ENCODE measurements at places on chromosomes 7 and 10.
A peak's percentile ranks its signal among the peaks of the same experiment; 100 is the strongest.

- no peak for DNase-seq
Observed at GRCh38 chr10:127578961-127579305, 29.8 kb downstream of the NPS start.

- no peak for DNase-seq
Observed at GRCh38 chr7:90433221-90433620, 30.0 kb downstream of the CLDN12 start.

- no peak for DNase-seq
Observed at GRCh38 chr10:3346851-3347250, 174.3 kb upstream of the PITRM1 start.

DNA sequence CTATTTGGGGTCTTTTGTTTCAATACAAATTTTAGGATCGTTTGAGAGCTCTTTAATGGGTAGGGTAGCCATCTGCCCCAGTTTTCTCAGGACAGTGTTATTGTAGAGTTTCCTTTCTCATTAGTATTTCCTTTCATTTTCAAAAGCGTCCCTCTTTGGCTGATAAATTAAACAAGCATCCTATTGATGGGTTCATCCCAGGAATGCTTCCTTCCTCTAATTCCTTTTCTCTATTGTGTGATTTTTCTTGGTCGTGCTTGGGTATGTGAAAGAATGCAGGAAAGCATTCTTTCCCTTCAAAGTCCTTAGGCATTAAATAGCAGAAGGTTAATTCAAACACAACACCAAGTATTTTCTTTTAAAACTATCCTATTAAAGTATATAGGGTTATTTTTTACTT, 14.0 kb downstream of the SLC13A1 start:
- no peak for DNase-seq

DNA sequence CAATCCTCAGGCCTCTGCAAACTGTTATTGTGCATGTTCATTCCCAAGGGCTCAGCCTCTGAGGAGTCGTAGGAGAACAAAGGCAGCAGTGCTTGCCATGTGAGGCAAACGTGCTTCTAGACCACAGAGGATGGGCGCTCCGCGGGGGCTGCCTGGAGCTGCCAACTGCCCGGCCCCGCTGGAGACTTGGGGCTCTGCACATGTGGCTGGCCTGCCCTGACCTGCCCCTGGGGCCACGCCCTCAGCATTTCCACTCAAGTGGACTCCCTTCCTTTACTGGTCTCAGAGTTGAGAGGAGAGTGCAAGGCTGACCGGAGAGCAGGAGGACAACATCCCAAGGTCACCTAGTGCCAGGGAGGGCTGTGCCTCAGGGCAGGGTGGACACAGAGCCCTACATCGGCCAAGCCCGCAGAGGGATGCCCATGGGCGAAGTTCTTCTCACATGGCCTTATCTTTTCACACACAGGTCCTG, 222.3 kb upstream of the ZNF32 start:
- DNase-seq = no peak

GRCh38 chr7:151131592-151132293, 35.8 kb downstream of the GBX1 start:
- no peak for DNase-seq

DNA sequence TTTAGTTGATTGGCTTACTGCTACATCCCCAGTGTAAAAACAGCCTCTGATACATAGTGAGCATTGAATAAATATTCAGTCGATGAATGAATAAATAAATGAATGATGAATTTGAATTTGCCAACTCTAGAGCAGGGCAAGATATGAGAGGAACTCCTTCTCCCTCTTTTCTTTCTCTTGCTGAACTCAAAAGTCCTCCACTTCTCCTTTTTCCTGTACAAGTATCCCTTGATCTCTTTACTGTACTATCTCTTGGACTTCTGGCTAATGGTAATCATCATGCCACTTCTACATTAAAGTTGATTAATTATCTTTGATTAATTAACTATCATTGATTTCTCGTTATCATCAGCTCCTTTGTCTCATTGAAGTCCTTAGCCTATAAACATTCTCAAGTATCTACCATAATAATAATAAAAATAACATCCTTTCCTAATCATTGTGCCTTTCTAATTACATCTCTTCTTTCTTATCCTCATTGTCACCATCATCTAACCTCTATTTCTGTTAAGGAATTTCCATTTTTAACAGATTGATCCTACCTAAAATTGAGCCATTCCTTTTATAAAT, 10.6 kb downstream of the CPED1 start:
- DNase-seq = no peak

GRCh38 chr10:16392531-16393069, 44.2 kb upstream of the PTER start:
- DNase-seq = no peak

DNA sequence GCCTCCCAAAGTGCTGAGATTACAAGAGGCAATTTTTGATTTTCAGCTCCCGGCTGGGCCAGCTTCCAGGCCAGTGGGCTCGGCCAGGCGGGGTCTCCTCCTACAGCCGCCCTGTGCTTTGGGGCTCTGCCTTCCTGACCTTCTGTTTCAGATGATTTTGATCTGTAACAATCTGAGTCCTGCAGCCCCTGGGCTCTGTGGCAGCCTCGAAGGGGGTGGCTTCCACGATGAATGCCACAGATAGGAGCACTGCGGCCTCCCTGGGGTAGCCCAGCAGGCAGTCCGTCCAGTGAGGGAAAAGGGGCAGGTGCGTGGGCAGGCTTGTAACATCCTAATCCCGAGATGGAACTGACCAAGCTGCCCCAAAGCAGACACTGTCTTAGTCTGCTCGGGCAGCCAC, 177.5 kb downstream of the DNAJB6 start:
- no peak for DNase-seq

- no peak for DNase-seq
Observed at GRCh38 chr7:50661345-50662040, 96.3 kb upstream of the DDC start.

GRCh38 chr7:55026867-55027490, 8.2 kb downstream of the EGFR start:
- no peak for DNase-seq

- no peak for DNase-seq
Observed at GRCh38 chr10:28892818-28893547, 215.7 kb downstream of the BAMBI start.

GRCh38 chr7:37545619-37546534, 97.2 kb upstream of the ELMO1 start:
- DNase-seq = no peak

- no peak for DNase-seq
Observed at GRCh38 chr7:129550693-129551360, 48.5 kb downstream of the SMKR1 start.

- no peak for DNase-seq
Observed at GRCh38 chr7:39811161-39811614, 138.9 kb upstream of the CDK13 start.

DNA sequence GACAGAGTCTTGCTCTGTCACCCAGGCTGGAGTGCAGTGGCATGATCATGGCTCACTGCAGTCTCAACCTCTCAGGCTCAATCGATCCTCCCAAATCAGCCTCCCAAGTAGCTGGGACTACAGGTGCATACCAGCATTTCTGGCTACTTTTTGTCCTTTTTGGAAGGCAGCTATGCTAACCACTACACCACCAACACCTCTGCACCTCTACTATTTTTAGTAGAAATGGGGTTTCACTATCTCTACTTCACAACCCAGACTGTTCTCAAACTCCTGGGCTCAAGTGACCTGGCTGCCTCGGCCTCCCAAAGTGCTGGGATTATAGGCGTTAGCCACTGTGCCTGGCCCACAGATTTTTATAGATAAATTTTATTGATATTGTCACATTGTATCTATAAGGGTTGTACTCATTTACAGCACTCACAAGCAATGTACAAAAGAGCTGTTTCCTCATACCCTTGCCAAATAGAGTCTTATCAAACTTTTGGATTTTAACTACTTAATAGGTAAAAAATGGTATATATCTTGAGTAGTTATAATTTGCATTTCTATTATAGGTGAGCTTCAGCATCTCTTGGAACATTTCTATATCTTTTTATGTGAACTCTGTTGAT, 23.7 kb downstream of the PRR15 start:
- no peak for DNase-seq

DNA sequence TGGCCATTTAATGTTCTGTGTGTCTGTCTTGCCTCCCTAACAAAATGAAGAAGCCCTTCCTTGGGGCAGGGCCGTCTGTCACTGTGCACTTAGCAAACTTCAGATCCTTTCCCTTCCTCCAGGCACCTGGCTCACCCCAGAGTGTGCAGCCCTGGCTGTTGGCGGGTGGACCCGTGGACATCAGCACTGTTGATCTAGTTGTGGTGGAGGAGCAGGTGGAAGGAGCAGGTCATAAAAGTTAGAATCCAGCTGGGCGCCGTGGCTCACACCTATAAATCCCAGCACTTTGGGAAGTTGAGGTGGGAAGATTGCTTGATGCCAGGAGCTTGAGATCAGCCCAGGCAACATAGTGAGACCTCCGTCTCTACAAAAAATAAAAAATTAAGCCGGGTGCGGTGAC, 12.7 kb downstream of the RAB19 start:
- DNase-seq = no peak

DNA sequence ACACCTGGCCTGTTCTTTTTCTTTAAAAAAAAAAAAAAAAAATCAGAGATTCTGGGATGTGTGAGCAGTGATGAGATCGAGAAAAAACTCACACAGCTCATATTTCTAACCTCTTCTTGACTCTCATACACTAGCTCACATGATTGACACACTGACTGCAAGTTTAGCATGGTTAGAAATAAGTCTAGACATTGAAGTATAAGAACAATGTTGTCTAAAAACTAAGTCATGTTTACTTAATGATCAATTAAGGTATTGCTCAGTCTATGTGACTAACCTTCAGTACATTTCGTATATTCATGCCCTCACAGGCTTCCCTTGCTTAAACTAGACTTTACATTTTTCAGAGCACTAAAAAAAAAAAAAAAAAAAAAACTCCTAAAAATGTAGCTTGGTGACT, 775.1 kb downstream of the GATA3 start:
- no peak for DNase-seq

DNA sequence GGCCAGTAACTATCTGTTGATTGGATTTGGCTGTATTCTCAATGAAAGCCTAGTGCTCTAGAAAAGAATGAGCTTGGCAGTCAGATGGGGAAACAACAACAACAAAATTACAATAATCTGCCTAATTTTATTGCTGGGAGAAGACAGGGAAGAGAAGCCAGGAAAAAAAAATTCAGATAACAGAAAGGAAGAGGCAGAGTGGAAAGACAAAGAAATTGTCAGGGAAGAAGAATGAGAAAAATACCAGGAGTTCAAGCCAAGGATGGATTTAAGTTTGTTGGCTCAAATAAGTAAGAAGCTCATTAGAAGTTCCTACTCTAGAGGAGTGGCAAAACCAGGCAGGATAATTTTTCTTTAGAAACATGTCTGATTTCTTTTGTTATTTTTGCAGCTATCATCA, 45.9 kb upstream of the PRKG1 start:
- DNase-seq = no peak

- no peak for DNase-seq
Observed at GRCh38 chr7:77933394-77933793, 134.8 kb downstream of the PHTF2 start.

- DNase-seq = no peak
Observed at GRCh38 chr7:124812764-124813163, 47.2 kb upstream of the GPR37 start.

GRCh38 chr7:12866207-12866606, 178.8 kb downstream of the ARL4A start:
- no peak for DNase-seq

DNA sequence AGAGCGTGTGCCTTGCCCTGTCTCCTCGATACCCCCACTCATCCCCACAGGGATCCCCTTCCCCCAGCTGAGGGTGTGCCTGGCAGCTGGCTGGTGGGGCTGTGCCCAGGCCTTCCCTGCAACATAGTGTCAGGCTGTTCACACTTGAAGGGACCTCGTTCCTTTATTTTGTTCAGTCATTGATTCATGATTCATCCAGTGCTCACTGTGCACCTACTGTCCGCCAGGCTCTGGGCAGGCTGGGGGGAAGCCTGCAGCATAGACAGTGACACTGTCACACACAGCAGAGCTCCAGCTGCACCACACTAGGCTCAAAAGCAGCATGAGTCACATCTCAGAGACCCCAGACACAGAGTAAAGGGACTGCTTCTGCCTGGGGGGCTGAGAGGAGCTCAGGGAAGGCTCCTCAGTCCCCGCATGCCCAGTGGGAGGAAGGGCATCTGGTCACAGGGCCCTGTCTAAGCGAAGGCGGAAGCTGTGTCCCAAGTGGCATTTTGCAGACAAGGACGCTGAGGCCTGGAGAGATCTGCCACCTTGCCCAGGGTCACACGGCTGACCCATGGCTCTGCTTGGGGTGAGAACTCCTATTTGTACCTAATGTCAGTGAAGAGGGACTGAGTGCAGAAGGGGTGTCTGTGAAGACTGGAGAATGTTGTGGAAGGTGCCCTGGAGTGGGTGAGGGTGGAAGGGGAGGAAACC, 27.9 kb downstream of the CDH23 start:
- DNase-seq = peak; percentile 72

GRCh38 chr7:127833641-127834040, 181.6 kb downstream of the SND1 start:
- no peak for DNase-seq

DNA sequence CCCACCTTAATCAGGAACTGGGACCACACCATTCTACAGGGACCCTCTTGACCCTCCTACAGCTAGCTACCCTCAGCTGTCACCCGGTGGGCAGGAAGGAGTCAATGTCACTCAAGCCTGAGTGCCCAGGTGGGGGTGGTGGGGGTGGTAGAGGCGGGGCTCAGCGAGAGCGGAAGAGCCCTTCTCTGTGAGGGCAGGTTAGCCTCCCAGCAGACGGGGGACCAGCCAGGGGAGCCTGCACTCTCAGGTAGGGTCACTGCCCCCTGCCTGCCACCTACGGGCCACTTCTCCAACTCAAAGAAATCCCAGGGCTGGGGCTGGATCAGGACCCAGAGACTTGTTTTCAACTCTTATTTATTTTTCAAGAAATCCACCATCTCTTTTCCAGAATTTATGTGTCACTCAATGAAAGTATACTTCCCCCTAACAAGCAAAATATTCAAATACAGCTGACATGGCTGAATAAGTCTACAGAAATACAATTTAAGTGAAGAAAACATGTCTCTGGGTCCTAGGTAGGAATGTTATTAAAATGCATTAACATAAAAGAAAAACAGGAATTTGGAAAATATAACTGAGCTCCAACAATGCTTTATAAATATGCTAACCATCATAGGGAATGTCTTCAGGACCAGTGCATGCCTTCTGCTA, 63.4 kb upstream of the DDC start:
- no peak for DNase-seq

GRCh38 chr10:580778-581177, 108.7 kb downstream of the DIP2C start:
- no peak for DNase-seq
